ENCODE measurements at places on chromosomes 2 and 18.

GRCh38 chr2:23200068-23200786 lies 184.8 kb upstream of the KLHL29 start:
- DNase-seq, result no peak

DNA sequence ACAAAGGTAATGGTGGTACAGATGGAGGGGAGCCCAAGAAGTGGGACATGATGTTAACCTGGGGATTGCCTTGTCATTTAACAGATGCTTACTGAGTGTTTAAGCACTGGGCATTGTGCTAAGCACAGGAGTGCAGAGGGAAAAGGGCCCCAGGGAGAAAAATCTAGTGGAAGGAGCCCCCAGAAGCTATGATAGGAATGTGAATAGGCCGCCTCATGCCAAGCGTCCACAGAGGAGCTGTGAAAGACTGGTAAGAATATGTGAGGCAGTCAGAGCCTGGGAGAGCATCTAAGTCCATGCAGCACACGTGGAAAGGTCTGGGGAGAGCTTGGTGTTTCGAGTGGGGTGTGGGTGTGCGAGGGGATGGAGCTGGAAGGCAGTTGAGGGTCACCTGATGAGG lies 5.5 kb downstream of the ZNF532 start:
- DNase-seq, result no peak

DNA sequence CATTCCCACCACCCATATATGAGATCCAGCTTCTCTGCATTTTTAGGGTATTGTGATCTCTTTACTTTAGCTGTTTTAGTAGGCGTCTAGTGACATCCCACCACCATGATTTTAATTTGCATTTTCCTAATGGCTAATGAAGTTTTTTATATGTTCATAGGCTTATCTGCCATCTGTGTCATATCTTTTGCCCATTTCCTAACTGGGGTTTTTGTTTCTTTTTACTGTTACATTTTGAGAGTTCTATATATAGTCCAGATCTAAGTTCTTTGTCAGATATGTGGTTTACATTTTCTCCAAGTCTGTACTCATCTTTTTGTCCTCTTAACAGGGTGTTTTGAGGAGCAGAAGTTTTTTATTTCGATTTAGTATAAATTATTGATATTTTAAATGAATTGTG lies 39.6 kb downstream of the PTPN2 start:
- no peak for DNase-seq

DNA sequence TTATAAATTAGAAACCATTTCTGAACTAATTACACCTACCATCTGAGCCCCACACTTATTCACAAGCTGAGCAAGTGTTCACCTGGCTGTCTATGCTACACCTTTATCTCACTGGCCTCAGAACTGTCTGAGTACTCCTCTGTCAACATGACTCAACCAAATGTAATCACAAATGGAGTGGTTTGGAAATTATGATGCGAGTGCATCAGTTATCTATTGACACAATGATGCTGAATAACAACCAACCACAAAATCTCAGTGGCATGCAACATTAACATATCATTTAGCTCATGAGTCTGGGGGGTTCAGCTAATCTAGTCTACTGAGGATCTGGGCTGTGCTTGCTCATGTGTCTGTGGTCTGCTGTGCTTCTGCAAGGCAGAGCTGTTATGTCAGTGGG lies 184.2 kb upstream of the NXPH2 start:
- no peak for DNase-seq

DNA sequence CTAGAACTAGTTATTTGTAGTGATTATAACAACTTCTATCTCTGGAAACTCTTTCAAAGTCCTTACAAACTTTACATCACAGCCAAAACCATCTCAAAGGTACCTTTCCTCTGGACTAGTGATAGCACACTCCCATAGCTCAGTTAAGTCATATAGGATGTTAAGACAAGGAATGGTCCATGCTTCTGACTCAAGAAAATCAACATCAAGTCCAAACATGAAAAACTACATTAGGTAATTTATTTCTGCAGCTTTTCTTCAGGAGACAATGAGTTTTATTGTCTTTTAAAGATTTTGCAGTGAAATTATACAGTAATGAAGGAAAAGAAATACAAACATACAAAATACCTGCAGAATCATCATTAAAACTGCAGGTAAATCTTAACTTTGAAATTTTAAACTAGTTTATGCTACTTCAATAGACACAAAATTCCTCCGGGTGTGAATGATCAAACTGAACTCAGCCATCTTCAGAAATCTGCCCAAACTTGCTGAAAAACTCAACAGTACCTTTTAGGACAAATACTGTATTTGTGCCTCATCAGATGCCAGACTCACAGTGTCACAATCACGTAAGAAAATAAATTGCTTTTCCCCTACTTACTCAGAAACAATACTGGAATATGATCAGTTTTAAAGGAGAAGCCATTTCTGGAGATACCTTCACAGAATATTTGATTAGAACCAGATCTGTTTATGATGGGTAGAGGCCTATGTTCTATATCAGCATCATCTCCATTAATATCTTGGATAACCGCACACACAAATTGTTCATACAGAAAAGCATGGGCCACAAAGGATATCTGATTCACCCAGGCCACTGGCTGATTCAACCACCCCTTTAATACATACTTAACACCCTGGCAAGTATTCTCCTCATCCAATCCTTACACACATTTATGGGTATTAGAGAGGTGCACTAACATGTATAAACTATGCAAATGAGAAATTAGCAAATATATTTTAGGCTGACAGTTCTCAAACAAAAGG lies 2.6 kb downstream of the TMEM131 start:
- no peak for DNase-seq

DNA sequence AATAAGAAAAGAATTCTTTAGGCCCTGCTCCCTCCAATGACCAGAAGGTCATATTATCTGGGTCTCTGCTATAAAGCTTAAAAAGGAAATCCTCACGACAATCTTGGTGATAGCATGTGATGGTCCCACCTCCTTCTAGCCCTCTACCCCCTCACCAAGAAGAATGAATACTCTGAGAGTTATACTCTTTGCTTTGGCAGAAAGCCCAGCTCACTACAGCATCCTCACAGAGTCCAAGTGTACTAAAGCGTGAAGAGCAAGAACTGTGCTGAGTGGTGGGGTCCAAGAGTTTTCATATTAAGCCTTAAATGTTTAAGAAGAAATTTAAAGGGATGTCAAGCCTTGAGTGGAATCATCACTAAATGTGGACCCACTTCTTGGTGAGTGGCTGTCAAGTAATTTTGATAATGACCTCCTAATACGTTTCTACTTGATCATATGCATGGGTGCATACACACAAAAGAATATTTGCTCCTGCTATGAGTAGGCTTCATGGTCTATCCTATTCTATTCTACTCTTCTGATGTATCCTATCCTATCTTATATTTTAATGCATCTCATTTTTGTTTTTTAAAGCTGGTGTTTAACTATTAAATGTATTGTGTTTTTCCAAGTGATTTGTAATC lies 16.5 kb upstream of the SERPINB7 start:
- no peak for DNase-seq

DNA sequence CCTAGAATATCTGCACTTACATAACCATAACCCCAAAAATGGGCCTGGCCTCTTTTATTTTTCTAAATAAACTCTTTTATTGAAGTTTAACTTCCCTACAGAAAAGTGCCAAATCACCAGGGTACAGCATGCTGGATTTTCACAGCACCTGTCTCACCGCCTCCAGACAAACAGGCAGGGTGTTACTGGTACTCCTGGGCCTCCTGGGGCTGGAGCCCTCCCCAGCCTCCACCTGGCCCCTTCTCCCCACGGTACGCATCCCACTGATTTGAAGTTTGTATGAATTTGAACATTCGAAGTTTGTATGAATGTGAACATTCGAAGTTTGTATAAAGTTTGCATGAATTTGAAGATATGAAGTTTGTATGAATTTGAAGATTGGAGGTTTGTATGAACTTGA lies 232.1 kb downstream of the NDUFA10 start:
- no peak for DNase-seq

GRCh38 chr2:132623096-132623839 lies 46.7 kb downstream of the LYPD1 start:
- no peak for DNase-seq

- DNase-seq, result no peak
Measured at GRCh38 chr2:240983361-240983995, 14.9 kb upstream of the SNED1 start.

DNA sequence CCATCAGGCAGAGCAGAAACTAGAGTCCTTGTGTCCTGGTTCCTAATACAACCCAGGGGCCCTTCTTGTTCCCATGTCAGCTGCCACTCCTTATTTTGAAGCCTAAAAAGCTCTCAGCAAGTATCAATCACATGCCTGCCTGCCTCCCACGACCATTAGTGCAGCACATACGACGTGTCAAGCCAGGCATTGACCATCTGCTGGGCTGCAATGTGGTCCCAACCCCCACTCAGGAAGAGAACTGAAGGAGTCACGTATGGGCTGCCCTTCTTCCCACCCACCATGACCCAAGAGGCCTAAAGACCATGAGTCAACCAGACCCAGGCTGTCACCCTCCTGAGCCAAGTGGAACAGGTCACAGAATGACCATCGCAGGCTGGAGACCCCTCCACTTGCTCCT lies 98.8 kb downstream of the KLHL29 start:
- DNase-seq, result no peak
